ENCODE measurements at places on chromosomes 2 and 18.

GRCh38 chr18:13641551-13642439 is 84.6 kb downstream of the FAM210A start:
- no peak for DNase-seq

DNA sequence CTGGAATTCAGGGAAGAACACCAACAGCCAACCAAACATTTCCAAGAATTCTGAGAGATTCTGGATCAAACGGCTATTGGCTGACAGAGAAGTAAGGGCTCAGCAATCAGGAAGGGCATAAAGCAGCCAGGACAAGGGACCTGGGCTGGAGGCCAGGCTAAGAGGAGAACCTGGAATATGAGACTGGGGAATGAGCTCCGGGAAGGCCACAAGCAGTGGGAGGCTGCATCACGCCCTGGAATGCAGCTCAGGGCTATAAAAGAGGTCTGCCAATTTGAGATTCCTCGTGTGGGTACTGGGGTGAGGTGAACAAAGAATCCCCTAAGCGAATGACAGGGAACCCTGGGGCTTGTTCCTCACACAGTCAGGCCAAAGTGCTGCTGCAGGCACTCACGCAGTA is 60.4 kb downstream of the ANO7 start:
- DNase-seq: no peak

- DNase-seq: no peak
Observed at GRCh38 chr2:196479350-196479749, 160.2 kb upstream of the CCDC150 start.

DNA sequence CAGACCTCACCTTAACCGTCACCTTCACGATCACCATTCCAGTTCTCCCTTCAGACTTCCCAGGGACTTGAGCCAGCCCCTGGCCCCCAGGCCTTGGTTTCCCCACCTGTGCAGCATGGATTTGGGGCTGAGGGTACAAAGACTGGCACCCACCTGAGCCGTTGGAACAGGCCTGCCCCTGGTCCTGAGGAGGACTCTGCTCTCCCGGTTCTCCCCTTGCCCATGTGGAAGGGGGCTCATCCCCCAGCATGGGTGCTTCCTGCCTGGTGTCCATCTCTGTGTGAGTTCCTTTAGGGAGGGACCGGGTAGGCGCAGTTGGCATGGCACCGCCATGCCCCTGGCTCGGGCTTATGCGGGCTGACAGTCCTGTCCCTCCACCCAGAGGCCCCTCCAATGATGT is 10.9 kb upstream of the GPR35 start:
- no peak for DNase-seq

GRCh38 chr2:148553332-148553887 is 91.1 kb upstream of the EPC2 start:
- DNase-seq: no peak

GRCh38 chr18:9743200-9744016 is 35.3 kb downstream of the RAB31 start:
- DNase-seq: no peak

- DNase-seq: no peak
Observed at GRCh38 chr18:46134920-46135675, 30.9 kb downstream of the HAUS1 start.

- DNase-seq: no peak
Observed at GRCh38 chr18:25235401-25236042, 116.4 kb downstream of the ZNF521 start.

DNA sequence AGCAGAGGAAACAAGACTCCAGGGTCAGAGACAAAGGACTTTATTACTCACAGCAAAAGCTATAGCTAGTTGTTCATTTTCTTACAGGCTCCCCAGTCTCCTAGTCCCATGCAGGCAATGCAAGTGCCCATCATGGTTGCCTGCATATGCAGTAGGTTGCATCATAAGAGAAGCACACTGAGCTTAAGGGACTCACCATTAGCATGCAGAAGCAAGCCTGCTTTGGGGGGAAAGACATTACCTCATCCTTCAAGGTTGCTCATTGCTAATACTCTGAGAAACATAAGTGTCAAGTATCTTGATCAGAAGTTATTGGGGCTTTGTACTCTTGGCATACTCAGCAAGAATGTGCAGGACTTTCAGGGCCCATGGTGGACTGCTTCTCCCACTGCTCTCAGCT is 114.6 kb upstream of the CCDC68 start:
- DNase-seq: no peak

DNA sequence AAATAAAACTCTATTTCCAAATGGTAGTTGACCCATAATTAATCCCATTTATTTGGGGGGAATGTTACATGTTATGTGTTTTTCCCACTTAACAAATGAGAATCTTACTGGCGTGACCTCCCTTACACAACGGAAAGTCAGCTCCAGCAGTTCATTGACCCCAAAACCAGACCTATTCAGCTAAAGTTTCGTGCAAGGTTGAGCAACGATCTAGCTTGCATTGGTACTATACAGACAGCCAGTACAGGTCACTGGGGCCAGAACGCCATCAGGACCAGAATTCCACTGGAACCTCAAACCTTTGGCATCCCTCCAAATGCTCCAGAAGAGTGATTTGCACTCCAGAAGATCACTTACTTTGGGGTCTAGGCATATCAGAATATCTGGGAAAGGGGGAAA is 6.8 kb upstream of the CTAGE1 start:
- DNase-seq: no peak

DNA sequence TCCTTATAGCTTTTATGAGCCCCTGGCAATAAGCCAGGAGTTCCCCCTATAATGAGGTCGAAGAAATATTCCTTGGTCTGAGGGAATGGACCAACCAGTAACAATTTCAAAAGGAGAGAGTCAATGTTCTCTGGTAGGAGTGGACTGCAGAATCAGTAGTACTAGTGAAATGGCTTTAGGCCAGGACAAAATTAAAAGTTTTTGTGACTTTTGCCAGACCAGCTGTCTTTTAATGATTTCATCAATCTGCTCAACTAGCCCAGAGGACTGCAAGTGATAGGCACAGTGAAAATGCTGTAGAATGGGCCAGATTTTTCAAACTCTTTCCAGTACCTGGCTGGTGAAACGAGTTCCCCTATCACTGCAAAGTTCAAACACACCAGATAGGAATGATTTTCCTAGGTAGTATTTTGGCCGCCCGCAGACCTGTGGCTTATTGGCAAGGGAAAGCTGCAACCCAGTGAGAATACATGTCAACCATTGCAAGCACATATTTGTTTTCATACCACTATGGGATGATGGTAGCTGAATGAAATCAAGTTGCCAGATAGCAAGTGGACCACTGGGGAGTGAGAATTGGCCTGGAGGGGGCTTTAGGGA is 45.5 kb downstream of the CERS6 start:
- DNase-seq: no peak

DNA sequence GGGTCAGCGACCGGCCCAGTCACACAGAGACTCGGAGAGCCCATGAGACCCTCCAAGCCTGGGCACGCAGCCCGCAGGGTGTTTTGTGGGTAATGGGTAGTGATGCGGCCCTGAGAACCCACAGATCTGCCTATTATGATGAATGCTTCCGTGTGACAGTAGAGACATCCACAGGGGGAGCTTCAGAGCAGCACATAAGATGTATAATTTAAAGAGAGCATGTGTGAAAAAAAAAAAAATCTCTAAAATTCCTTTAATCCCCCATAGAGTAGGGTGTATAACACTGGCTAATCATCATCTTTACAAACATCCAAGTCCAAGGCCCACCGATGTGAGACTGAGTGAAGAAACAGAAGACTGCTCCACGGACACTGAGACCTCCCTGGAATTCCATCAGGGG is 34.6 kb downstream of the BIN1 start:
- DNase-seq: no peak

- DNase-seq: no peak
Observed at GRCh38 chr2:38706846-38707345, 41.0 kb downstream of the GALM start.

DNA sequence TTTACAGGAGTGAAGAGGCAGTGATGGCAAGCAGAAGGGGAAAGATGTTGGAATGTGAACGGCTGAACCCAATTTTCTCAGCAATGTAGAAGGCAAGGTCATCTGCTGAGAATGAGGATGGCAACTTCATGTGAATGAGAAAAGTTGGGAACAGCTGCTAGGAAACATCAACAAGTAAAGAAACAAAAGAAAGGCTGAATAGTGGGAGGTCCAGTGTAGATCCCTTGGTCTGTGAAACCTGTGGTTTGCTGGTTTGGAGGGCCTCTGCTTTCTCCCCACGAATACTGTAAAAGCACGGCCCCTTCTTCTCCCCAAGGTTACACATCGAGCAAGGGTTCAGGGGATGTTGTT is 27.4 kb downstream of the MARCHF4 start:
- no peak for DNase-seq

DNA sequence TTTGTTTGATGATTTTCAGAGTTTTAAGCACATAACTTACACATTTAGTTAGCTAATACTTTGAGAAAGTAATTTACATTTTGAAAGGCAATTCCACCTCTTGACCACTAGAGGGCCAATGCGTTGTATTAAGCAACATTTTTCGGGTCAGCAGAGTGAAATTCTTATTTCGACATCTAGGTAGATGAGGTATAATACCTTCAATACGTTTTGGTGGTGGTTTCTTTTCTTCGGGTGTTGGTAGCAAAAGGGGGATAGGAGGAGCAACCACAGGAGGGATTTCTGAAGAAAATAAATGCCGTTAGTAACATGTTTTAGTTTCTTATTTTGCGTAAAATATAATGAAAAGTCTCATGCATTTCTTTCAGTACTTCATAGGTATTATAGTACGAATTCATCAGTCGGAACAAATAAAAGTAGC is 106.3 kb downstream of the TTN start:
- DNase-seq: peak; percentile 20

DNA sequence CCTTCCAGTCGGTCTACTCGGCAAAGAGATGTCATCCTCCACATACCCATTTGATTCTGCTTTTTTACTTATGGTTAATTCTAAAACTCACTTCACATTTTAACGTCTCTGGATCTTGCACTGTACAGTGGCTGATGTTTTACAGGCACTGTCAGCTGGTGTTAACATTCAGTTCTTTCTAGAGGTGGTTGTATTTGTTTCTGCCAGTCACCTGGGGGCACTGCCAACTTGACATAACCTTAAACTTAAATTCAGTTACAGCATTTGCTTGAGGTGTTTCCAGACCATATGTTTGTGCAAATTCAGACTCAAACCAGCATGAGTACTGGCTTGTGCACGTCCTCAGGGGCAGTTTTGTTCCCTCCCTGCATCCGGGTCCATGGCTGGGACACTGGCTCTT is 5.3 kb upstream of the TMEM185B start:
- peak; percentile 25 for DNase-seq

DNA sequence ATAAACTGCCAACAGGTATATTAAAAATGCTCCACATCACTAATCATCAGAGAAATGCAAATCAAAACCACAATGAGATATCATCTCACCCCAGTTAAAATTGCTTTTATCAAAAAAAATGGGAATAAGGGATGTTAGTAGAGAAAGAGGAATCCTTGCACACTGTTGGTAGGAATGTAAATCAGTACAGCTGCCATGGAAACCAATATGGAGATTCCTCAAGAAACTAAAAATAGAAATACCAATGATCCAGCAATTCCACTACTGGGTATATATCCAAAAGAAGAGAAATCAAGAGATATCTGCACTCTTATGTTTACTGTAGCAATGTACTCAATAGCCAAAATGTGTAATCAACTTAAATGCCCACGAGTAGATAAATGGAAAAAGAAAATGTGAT is 40.6 kb downstream of the ZRANB3 start:
- no peak for DNase-seq

- no peak for DNase-seq
Observed at GRCh38 chr2:69145204-69145603, 132.2 kb downstream of the ANTXR1 start.

DNA sequence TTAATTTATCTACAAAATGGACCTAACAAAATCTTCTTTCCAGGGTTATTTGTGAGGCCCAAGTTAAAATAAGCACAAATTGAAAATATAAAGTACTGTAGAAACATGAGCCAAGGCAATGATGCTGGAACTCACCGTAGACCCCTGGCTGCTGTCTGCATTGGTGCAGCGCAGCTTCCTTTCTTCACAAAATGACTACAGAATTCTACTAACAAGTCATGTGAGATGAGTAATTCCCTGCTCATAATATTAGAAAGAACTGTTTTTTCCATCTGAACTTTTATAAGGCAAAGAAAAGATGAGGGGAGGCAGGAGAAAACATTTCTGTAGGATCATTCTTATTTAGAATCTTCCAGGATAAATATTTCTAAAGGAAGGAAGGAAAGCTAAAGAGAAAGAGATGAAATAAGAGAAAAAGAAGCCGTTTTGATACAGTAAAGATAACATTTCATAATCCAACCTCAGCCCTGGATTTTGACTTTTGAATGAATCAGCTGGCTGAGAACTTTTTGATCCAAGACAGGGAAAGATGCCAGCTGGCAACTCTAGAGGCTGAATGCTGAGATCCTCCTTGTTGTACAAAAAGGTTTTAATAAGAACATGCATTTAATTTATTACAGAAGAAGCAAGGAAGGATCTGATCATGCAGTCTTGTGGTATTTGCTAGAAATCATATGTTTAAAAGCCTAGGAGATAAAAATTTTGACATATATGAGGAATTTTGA is 183.9 kb upstream of the KLHL14 start:
- no peak for DNase-seq

DNA sequence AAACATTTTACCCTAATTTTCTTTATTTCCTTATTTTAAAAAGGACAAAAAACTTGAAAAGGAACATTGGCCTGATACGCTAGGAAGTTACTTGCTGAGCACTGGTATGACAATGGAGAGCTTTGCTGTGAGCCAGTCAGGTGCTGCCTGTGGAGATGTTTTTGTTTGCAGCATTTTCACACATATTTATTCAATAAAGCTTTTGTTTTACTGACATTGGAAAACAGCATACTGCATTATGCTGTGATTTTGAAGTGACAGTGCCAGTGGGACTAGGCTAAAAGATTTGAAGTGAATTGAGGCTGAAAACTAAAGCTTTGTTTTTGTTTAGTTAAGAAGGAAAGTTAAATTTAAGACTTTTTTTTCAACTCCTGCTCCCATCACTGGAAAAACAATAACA is 470.7 kb upstream of the ZEB2 start:
- DNase-seq: no peak

GRCh38 chr2:223185638-223186037 is 133.6 kb downstream of the KCNE4 start:
- DNase-seq: no peak

- peak; percentile 54 for DNase-seq
Observed at GRCh38 chr2:67846370-67847070, 216.3 kb downstream of the C1D start.

DNA sequence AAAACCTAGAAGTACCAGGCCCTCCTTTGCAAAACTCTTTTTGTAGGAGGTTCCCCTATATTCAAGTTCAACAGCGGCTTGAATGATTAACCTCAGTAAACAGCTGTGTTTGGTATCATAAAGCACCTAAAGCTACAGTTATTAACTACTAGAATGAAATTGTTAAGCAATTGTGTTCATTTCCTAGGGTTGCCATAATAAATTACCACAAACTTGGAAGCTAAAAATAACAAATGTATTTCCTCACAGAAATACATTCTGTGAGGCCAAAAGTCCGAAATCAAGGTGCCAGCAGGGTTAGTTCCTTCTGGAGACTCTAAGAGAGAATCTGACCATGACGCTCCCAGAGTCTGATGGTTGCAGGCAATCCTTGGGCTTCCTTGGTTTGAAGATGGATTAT is 202.1 kb upstream of the ACVR2A start:
- no peak for DNase-seq

Data from Jurkat, Clone E6-1 (cell line).